Naive thymus-derived CD4-positive, alpha-beta T cell (primary cell): ENCODE measurements at places on chromosomes 5 and 9.

DNA sequence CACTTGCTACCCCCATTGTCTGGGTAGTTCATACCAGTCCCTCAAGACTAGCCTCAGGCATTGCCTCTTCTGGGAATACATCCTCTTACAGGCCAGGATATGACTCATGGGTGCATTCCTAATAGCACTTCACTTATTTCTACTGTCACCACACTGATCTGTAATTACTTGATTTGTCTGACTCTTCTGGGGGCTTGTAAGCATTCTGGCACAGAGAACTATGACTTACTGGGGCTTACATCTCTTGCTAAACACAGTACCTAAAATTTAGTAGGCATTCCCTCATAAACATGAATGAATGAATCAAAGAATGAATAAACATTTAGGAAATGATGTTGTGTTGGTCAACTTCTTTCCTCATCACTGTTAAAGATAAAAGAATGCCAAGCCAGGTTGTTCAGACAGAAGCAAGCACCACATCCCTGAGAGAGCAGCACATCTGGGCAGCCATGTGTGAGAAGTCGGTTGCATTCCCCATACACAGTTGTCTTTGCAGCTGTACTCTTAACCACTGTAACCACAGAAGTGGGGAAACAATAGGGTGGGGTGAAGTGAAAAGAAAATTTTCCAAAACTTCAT is 27.6 kb downstream of the IL7R start:
- H3K36me3 ChIP-seq: no peaks in the 10 kb centered on the region
- no peaks in the 10 kb centered on the region for H3K27me3 ChIP-seq
- H3K27ac ChIP-seq: no peak overlapping the region
- no peak overlapping the region for H3K4me3 ChIP-seq
- no peak for DNase-seq

DNA sequence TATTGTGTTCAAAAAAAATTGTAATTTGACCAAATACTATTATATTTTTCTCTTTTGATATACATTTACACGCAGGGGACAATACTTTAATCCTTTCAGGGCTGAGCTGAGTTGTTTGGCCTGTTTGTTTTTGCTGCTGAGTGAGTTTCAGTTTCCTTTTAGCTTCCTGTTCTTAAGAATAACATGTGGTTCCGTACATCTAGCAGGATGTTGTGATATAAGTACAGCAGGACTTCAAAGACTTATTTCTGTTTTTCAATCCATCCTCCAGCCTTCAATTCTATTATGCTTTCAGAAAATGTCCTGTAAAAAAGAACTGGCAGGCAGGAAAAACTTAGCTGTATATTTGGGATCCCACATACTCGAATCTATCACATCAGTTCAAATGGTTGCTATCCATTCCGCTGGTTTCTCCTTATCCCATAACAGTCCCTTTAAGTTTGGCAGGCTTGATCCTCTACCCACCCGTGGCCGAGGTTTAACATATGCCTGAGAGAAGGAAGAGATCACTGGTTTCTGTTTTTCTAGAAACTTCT is 1037.3 kb upstream of the ACO1 start:
- no peaks in the 10 kb centered on the region for H3K36me3 ChIP-seq
- peaks cover 26% of the 10 kb centered on the region for H3K4me1 ChIP-seq
- no peaks in the 10 kb centered on the region for H3K27me3 ChIP-seq
- H3K4me3 ChIP-seq: peak overlapping the region; percentile 36
- H3K27ac ChIP-seq: peak overlapping the region; percentile 77

GRCh38 chr9:129416821-129417539 is 203.9 kb downstream of the C9orf50 start:
- H3K36me3 ChIP-seq: no peaks in the 10 kb centered on the region
- H3K4me1 ChIP-seq: peaks cover 17% of the 10 kb centered on the region
- DNase-seq: no peak
- H3K27me3 ChIP-seq: no peaks in the 10 kb centered on the region
- no peak overlapping the region for H3K27ac ChIP-seq

- no peaks in the 10 kb centered on the region for H3K36me3 ChIP-seq
- peaks cover 7% of the 10 kb centered on the region for H3K4me1 ChIP-seq
- no peaks in the 10 kb centered on the region for H3K27me3 ChIP-seq
- no peak overlapping the region for H3K4me3 ChIP-seq
- DNase-seq: no peak
These were observed 42.7 kb downstream of the NSD1 start for GRCh38 chr5:177176175-177176711.

DNA sequence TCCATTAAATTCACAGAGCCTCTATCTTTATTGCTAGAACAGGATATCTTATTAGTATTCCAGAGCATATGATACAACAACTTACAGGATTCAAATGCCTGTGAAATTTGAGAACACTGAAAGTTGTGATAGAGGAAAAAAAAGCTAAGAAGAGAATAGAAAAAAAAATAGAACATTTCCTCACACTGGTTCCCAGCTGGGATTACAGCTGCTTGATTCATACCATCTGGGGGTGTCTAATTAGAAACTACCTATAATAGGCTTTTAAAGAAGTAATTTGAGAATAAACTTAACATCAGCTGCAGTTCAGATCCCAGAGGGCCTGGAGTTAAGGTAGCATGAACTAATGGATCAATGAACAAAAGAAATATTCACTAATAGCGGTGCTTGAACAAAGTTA is 922.0 kb downstream of the CDH12 start:
- no peak overlapping the region for H3K4me3 ChIP-seq
- no peak overlapping the region for H3K27ac ChIP-seq
- H3K27me3 ChIP-seq: no peaks in the 10 kb centered on the region
- no peaks in the 10 kb centered on the region for H3K4me1 ChIP-seq
- no peaks in the 10 kb centered on the region for H3K36me3 ChIP-seq

DNA sequence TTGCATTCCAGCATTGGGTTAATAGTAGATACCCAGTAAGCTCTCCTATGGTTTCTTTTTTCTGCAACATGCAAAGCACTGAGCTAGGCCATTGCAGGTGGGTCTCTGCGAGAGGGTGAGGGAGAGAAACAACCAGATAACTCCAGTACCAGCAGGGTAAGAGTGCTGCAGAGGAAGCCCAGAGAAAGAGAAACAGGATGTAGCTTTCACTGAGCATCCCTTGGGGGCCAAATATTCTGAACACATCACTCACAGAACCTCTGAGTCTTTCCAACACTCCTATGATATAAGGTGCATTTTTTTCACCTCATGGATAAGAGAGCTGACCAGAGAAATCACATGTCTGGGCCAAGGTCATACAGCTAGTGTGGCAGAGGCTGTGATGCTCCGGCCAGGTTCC is 76.7 kb downstream of the TRIM32 start:
- no peak for DNase-seq
- H3K27ac ChIP-seq: no peak overlapping the region
- H3K4me1 ChIP-seq: no peaks in the 10 kb centered on the region
- H3K36me3 ChIP-seq: no peaks in the 10 kb centered on the region
- no peaks in the 10 kb centered on the region for H3K27me3 ChIP-seq

GRCh38 chr9:127679506-127679905 is 27.3 kb upstream of the CFAP157 start:
- H3K36me3 ChIP-seq: no peaks in the 10 kb centered on the region
- H3K4me3 ChIP-seq: no peak overlapping the region
- H3K27ac ChIP-seq: no peak overlapping the region
- no peak for DNase-seq
- H3K4me1 ChIP-seq: no peaks in the 10 kb centered on the region

DNA sequence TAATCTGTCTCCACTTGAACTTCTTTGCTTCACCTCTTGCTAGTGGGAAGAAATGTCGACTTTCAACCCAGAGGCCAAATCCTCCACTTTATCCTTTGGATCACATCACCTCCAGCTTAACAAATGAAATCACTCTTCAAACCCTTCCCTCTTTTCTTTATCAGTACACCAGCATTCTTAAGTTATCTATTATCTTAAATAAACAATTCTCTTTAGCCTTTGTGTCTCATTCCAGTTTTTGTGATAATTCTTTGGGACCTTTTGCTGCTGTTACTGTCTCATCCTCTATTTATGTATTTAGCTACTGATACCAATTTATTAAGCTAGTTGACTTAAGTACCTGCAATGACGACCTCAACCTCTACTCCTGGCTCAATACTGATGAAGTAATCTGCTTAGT is 28.1 kb upstream of the FBN2 start:
- no peaks in the 10 kb centered on the region for H3K4me1 ChIP-seq
- H3K36me3 ChIP-seq: no peaks in the 10 kb centered on the region
- H3K27me3 ChIP-seq: no peaks in the 10 kb centered on the region
- DNase-seq: no peak
- no peak overlapping the region for H3K27ac ChIP-seq
- H3K4me3 ChIP-seq: no peak overlapping the region

- H3K4me3 ChIP-seq: no peak overlapping the region
- no peaks in the 10 kb centered on the region for H3K4me1 ChIP-seq
- H3K27me3 ChIP-seq: no peaks in the 10 kb centered on the region
- H3K27ac ChIP-seq: no peak overlapping the region
- DNase-seq: no peak
- H3K36me3 ChIP-seq: no peaks in the 10 kb centered on the region
These were observed 569.2 kb downstream of the PRR16 start for GRCh38 chr5:121033334-121033733.

DNA sequence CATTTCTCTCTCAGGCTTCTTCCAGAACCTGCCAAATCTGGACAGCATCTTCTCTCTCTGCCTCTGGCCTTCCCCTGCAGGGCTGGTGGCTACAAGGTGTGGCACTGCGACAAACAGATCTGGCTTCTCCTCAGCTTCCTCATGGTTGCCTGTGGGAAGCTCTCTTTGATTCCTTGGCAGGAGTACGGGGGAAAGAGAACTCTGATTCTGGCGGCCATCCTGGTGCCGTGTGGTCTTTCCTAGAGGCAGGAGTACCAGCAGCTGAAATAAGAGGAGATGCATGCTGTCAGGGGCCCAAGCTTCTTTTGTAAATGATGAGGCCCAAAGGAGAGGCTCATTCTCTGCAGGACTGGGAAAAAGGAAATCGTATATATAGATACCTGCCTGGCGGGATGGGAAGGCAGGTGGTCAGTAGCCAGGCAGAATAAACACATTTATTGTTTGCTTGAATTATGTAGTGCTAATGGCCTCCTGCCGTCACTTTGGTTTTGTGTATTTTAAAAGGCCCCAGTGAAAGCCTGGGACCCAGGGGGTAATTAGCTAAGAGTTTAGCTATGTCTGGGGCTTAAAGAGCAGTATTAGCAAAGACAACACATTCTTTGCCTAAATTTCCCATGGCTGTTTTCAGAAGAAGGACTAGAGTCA is at the start of gene CER1:
CER1 (minus strand) TSS at position 343 of the 645 bp plus-strand sequence; CDS start at position 282, 61 bp downstream.
- peaks cover 4% of the 10 kb centered on the region for H3K27me3 ChIP-seq
- H3K4me3 ChIP-seq: no peak within 1 kb of the TSS
- H3K4me1 ChIP-seq: no peaks in the 10 kb centered on the region

DNA sequence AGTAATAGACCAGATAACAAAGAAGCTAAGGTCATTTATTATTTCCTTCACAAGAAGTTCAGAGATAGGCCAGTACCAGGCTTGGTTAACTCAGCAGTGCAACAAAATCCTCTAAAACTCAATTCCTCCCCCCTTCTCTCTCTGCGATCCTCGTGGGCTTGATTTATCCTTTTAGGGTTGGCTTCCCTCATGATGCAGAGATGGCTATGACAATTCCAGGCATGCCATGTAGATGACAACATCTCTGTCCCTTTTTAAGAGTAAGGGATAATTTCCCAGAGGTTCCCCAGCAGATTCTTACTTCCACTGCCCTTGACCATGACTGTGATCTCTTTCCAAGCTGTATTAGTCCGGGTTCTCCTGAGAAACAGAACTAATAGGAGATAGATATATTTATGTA is 28.7 kb upstream of the DAP start:
- H3K4me1 ChIP-seq: no peaks in the 10 kb centered on the region
- H3K36me3 ChIP-seq: no peaks in the 10 kb centered on the region
- no peak for DNase-seq
- no peak overlapping the region for H3K27ac ChIP-seq
- H3K4me3 ChIP-seq: no peak overlapping the region
- H3K27me3 ChIP-seq: no peaks in the 10 kb centered on the region

DNA sequence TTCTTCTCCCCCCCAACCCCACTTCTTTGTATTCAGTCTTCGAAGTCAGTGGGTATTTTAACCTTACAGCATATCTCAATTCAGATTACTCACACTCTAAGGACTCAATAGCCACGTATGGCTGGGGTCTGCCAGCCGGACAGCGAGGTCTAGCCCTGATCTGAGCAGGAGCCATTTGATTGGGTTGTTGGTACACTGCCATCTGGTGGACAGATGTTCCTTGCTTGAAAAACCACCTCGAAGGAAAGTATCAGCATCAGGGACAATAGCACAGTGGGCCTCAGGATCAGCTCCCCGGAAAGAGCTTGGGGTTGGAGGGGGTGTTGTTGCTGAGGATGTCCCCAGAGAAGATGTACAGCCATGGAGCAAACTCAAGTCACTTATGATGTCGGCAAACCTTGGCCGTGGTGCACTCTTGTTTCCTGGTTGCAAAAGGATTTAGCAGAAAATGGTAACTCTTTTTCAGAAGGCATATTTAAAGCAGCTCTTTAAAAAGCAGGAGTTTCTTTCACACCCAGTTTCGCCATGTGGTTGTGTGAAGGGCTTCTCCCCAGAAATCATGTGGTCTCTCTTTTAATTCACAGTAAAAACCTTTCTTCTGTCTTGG is 31.7 kb upstream of the KCNMB1 start:
- no peak overlapping the region for H3K27ac ChIP-seq
- H3K36me3 ChIP-seq: no peaks in the 10 kb centered on the region
- H3K4me3 ChIP-seq: no peak overlapping the region
- DNase-seq: peak; percentile 30

DNA sequence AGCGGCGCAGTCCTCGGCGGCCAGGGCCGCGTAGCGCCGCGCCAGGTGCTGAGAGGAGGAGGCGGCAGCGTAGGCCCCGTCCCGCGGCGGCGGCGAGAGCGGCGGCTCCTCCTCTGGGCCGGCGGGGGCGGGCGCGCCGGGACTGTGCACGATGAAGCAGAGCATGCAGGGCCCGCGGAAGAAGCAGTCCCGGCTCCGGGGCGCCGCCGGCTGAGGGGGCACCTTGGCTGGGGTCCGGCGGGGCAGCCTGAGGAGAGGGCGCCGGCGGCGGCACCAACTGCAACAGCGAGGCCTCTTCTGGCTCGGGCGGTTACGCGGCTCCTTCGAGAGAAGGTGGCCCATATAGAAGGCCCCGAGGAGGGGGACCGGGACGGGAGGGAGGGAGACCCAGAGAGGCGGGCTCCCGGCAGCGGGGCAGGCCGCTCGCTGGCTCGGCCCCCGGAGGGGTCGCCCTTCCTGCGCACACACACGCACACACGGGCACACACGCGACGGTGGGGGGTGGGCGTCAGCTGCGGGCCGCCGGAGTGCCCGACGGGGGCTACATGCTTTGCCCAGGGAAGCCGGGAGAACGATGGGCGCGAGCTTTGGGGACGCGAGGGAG is 446 bp downstream of the FBXL17 start:
- no peaks in the 10 kb centered on the region for H3K36me3 ChIP-seq
- H3K27ac ChIP-seq: peak overlapping the region; percentile 88
- H3K4me3 ChIP-seq: peak overlapping the region; percentile 90

- no peak for DNase-seq
- H3K36me3 ChIP-seq: no peaks in the 10 kb centered on the region
- H3K4me1 ChIP-seq: peaks cover 11% of the 10 kb centered on the region
These were observed 3.9 kb downstream of the FUBP3 start for GRCh38 chr9:130583271-130583670.

GRCh38 chr5:143793249-143793648 is 18.7 kb upstream of the HMHB1 start:
- no peak for DNase-seq
- no peak overlapping the region for H3K4me3 ChIP-seq
- no peaks in the 10 kb centered on the region for H3K4me1 ChIP-seq
